ENCODE measurements at places on chromosomes 2 and 18.

DNA sequence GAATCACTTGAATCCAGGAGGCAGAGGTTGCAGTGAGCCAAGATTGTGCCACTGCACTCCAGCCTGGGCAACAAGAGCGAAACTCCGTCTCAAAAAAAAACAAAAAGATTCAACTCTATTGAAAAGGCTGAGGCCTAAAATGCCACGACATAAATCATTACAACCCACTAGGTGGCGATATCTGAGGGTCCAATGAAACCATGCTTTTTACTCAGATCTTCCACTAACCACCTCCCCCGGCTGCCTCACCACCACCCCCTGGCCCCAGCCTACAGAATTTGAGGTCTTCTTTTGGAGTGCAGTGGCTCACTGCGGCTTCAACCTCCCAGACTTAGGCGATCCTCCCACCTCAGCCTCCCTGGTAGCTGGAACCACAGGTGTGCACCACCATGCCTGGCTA lies 57.5 kb downstream of the AP1S3 start:
- peak; percentile 83 for DNase-seq

- no peak for DNase-seq
Measured at GRCh38 chr2:233840520-233840919, 13.8 kb downstream of the HJURP start.

GRCh38 chr2:134190062-134190806 lies 63.6 kb upstream of the MGAT5 start:
- no peak for DNase-seq

- no peak for DNase-seq
Measured at GRCh38 chr2:195610717-195611116, 46.3 kb upstream of the SLC39A10 start.

DNA sequence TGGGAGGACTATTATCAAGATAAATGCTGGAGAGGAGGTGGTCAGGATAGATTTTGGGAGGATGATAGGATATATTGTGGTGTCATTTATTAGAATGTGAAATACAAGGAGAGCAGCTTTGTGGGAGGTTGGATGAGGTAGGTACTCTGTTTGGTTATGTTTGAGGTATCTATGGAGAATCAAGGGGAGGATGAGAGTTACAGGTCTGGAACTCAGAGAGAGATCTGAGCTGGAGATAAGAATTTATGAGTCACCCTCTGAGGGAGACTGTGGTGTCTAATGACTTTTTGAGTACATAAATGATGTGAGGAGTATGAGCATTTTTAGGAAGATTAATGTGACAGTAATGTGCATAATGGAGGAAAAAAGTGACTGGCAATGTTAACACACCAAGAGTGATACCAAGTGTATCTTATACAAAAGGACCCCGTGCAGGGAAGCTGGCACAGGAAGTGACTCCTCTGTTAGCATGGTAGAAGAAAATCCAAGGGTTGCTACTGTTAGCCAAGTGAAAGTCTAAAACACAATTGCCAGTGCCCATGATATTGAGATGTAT lies 48.2 kb downstream of the CRIM1 start:
- DNase-seq = peak; percentile 49

GRCh38 chr2:51528156-51528555 lies 496.2 kb upstream of the NRXN1 start:
- no peak for DNase-seq

DNA sequence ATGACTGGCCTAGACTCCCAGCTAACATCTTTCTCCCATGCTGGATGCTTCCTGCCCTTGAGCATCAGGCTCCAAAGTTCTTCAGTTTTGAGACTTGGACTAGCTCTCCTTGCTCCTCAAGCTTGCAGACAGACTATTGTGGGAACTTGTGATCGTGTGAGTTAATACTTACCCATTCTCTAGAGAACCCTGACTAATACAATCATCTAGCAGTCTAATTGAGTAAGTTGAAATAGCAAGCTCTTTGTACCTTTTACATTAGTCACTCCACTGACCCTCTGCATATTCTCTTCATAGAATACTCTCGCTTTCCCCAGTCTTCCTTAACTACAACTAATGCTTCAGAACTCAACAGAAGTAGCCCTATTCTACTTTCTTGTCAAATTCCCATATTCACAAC lies 434.6 kb upstream of the NXPH2 start:
- DNase-seq = no peak

GRCh38 chr2:238920601-238921001 lies 72.7 kb downstream of the TWIST2 start:
- DNase-seq = no peak

- no peak for DNase-seq
Measured at GRCh38 chr2:85935746-85936208, 47.0 kb upstream of the ST3GAL5 start.

Data from hematopoietic multipotent progenitor cell treated with erythropoietin and hydrocortisone succinate and interleukin-3 and kit ligand, for 4 days (in vitro differentiated cells).